ENCODE measurements at places on chromosomes 3 and 15.

- no peak for DNase-seq
These were observed 288.8 kb downstream of the ROBO2 start for GRCh38 chr3:77328690-77329089.

GRCh38 chr3:58191361-58191991 is 19.3 kb downstream of the DNASE1L3 start:
- no peak for DNase-seq

GRCh38 chr3:186742618-186743380 is 25.6 kb downstream of the KNG1 start:
- DNase-seq: no peak

DNA sequence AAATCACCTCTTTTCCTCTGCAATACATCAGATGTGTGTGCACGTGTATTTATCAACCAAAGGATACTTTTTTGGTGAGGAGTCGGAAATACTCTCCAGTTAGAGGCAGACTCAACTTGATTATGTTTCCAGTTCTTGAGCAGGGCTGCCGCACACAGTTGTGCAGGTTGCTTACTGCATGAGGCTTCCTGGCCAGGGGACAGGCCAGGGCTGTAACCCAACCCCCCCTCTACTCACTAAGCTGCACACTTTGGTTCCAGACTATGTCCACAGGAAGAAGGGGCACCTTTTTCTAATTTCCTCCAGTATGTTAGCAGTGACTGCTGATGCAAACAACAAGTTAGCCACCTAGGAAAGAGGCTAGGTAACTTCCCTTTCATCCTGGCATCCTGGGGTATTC is 476.9 kb upstream of the TBL1XR1 start:
- no peak for DNase-seq

DNA sequence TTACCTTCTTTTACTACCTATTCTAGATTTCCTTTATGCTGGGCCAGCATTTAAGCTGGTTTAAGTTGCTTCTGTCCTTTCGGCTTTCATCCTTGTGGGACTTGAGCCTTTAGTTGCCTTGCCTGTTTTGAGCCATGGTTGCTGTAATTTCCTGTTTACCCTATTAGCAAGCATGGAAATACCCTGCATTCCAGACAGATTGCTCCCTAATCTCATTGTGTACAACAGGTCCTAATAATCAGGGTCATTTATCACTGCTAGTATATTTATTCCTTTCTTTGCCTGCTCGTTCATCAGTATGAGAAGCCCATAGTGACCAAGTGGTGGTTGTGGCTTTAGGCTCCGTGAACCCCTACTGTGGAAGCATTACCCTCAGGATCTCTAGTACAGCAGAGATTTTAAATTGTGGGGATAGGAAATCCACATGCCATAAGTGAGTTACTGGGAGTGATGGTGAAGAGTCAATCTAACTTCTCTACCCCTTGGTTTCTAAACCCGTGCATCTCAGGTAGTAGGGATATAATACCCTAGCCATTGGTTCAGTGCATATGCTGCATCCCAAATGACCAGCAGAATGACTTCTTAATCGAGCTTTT is 31.9 kb downstream of the NCK1 start:
- DNase-seq: no peak

DNA sequence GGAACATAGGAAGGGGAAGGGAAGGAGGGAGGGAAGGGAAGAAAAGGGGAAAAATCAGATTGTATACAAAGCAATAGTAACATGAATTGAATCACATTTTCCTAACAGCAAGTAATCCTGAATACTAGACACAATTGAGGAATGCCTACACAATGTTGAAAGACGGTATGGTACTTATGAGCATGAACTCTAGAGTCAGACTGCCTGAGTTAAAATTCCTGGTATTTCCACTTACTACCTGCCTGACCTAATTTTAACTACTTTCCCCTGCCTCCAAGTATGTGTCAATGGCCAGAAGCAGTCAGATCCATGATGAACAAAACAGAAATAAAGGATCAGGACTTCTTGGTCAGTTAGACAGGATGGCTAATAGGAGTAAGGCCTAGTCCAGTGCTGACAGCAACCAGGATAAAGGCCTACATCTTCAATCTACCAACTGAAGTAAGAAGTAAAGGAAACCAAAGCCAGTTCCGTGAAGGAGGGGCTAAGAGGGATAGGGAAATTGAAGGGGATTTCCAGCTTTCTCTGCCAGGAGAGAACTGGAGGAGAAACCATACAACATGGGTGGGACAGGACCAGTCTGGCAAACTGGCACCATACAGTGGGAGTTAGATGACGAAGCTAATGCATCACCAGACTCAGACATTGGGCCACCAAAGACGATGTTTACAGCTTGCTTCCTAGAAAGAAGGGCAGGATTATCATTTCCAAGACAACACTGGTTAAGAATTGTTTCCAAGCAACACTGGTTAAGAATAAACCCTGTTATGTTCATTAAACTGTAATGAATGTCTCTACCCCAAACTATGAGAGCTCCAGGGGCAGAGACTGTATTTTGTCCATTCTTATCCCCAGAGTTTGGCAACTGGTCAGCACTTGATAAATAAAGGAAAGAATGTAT is 151.6 kb upstream of the UBE2E2 start:
- DNase-seq: no peak

- DNase-seq: no peak
These were observed 61.9 kb downstream of the CLDN1 start for GRCh38 chr3:190260301-190260700.

- no peak for DNase-seq
These were observed 203.8 kb downstream of the RORA start for GRCh38 chr15:61025308-61025707.

DNA sequence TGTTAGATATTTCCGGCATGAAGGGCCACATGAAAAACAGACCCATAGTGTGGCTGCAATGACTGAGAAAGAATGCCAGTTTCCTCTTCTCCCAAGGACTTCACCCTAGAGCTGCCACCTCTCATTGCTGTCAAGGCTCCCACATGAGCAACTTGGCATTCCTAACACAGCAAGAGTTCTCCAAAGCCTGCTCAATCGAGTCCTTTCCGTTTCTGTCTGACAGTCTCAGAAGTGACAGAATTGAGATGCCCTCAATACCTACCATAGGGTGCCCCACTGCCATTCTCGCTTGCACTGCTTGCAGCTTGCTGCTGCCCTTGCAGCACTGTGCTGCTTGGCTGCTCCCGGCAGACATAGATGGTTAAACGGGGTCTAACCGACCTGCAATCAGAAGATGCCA is 44.3 kb downstream of the UBP1 start:
- DNase-seq: no peak

Data from WERI-Rb-1 (cell line).